ENCODE measurements at places on chromosomes 12 and 14. TPM values are rescaled to one million over a fixed set of nuclear protein-coding genes. Genes with fewer than 3 reads are reported as not detected.
A peak's percentile ranks its signal among the peaks of the same experiment; 100 is the strongest.

GRCh38 chr14:100504372-100505078 lies 82.7 kb downstream of the BEGAIN start:
- peak; percentile 9 for DNase-seq

DNA sequence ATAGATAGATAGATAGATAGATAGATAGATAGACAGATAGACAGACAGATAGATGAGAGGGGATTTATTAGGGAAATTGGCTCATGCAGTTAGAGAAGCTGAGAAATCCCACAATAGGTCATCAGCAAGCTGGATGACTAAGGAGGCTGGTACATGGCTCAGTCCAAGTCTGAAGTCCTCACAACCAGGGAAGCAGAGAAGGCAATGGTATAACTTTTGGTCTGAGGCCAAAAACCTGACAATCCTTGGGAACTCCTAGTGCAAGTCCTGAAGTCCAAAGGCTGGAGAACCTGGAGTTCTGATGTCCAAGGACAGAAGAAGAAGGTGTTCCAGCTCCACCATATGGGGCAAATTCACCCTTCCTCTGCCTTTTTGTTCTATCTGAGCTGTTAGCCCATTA lies 517.6 kb upstream of the ATP2B1 start:
- DNase-seq = no peak

DNA sequence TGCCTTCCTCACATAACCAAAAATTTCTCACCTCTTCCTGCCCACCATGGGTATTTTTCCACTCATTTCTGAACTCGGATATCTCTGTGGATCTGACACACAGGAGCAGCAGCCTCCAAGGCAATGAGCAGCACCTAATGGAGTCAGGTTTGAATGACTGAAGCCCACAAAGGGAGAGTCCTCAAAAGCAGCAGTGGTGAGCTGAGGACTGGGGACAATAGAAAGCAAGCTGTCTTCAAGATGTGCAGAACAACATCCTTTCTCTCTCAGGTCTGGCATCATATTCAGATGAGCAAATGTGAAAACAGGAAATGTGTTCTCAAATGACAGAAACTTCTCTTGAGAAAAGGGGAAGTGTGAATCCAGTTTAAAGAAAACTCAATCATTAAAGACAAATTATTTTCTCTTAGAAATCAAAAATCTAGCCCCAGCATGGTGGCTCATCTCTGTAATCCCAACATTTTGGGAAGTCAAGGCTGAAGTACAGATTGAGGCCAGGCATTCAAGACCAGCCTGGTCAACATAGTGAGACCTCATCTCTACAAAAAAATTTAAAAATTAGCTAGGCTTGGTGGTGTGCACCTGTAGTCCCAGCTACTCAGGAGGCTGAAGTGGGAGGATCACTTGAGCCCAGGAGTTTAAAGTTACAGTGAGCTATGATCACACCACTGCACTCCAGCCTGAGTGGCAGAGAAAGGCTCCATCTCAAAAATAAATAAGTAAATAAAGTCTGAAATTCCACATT lies 54.2 kb downstream of the C12orf42 start:
- DNase-seq = no peak

DNA sequence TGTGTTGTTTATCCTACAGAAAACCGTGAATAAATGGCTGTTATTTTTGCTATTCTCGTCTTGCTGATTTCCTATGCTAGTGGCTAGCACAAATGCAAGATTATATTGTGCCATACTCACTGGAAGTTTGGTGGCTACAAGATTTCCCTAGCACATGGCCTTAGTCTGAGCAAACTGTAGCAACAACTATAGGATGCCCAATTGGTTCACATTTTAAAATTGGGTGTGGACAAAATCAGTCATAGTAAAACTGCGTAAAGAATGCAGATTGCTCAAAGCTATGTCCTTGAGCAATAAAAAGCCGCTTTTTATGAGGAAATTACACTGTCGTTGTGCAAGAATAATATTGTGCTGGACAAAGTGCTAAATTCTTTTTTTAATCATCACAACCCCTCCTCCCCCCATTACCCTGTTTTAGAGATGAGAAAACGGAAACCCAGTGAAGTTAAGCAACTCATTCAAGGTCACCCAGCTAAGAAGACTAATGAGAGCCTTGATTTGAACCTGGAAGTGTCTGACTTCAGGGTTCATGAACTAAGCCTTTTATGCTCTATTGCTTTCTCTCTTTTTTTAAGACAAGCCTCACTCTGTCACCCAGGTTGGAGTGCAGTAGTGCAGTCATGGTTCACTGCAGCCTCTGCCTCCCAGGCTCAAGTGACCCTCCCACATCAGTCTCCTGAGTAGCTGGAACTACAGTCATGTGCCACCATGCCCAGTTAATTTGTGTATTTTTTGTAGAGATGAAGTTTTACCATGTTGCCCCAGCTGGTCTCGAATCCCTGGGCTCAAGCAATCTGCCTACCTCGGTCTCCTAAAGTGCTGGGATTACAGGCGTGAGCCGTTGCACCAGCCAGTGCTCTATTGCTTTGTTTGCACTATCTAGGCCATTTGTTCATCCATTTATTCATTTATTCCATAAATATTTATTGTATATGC lies 73.6 kb downstream of the SRGAP1 start:
- peak; percentile 87 for DNase-seq

CRIP2 gene
- polyA plus RNA-seq = 5.7 TPM

HELB gene
- 1.1 TPM for polyA plus RNA-seq

HOXC12 gene
- polyA plus RNA-seq = 0.35 TPM

NYNRIN gene
- 9.0 TPM for polyA plus RNA-seq

Measured in keratinocyte (primary cell).